ENCODE measurements at places on chromosomes 7 and 10.

GRCh38 chr7:117069379-117069778 is 116.1 kb downstream of the ST7 start:
- no peak for ATAC-seq

DNA sequence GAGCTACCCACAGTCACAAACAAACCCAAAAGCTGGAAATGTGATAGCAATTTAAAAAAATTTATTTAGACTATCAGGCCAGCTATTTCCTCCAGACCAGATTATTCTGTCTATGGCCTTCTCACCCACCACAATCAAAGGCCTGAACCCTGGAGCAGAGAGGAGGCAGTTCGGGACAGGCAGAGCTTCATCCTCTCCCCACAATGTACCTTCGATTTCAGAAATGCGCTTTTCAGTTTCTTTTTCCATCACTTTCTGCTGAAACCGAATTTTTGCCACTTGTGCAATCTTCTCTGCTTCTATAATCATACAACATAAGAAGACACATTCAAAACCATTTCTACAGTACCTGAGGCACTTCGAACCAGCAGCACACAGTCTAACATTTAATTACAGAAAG is 29.9 kb downstream of the ERLIN1 start:
- ATAC-seq = no peak

DNA sequence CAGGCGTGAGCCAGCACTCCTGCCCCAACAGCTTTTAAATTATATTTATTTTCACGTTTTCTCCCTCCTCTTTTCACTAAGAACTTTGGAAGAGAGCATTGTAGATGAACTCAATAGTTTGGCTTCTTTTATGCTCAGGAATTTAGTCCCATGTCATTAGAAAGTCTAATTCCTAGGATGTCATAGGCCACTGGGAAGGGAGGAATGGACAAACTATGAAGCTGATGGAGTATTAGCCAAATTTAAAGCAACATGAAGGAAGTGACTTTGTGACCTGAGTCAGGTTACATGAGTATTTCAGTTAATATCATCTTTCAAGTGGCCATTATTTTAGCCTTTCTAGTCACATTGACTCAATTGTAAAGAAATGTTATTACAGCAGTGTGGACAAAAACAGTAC is 18.0 kb upstream of the OPN4 start:
- no peak for ATAC-seq

DNA sequence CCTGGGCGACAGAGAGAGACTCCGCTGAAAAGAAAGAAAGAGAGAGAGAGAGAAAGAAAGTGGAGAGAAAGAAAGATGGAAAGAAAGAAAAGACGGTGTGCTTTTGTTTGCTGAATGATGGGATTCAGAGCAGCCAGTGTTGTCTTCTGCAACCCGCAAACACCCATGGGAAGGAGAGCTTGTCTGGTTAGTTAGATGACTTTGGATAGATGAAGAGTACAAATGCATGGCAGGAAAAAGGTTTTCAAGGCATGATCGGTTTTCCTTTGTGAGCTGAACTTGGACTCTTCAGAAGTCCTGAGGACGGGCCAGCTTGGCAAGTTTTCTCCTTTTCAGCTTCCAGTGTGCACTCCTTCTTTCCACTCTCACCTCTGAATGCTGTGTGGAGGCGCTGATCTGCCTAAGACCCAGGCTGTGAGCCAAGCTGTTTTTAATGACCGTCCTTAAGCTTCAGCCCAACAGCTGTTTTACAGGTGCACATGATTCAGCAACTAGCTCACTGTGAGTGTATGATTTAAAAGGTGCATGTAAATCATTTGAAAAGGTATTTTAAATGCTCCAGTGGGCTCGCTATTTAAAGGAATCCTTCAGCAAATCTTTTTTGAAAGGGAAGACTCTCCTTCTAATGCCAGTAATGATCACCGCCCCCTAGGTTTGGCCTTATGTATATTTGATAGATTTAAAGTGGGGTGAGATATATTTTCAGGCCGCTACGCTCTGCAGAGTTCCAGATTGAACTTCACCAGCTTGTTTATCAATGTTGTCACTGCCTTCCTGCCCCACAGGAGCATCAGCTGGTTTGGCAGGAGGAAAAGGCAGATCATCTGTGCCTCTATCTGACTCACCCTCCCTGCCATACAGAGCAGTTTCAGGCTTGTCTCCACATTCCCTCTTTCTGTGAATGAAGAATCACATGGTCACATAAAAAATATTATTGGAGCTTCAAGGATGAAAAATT is 115.0 kb downstream of the PLXDC2 start:
- peak; percentile 69 for ATAC-seq

DNA sequence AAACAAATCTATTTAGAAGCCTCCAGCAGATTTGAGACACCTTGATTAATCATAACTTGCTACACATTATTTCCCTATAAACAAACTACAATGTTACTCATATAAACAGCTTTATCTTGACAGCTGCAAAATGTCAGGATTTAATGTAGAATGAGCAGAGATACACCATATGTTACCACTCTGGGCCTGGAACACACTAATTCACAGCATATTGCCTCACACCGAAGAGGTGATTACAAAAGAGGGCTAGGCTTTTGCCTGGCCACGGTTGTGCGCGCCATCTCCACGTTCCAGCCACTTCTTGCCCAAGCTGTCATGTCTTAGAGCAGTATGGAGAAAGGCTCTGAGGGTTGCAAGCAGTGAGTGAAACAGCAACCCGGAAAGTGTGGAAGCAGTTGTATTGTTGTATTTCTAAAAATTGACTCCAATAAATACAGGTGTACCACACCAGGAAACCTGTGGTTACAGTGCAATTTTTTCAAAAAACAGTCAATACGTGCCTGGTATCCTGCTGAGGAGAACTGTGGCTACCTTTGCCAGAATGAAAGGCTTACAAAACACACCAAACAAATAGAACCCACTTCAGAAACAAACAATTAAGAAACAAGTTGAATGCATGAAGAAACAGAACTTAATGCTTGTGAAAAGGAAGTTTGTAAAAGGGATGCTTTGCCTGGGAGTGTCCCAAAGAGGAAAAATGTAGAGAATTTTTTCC is 498.1 kb downstream of the PLXNA4 start:
- ATAC-seq = peak; percentile 61

DNA sequence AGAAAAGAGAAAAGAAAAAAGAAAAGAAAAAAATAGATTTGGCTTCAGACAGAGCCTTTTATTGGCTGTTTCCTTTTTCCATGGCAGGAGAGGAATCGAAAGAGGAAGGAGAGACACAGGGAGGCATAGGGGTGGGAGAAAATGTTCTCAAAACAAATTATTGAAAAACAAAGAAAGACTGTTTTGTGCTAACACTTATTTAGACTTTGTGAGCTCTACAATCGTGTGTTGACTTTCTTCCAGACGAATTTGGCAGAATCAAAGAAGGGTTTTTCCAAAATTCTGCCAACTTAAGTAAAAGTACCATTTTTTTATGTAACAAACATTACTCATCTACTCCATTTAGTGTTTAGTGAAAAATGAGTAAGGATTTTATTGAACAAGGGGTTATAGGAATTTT is 982.2 kb downstream of the REEP3 start:
- no peak for ATAC-seq

- peak; percentile 6 for ATAC-seq
Observed at GRCh38 chr7:30460246-30460633, 18.3 kb downstream of the NOD1 start.

GRCh38 chr10:126203746-126204145 is 184.5 kb downstream of the ADAM12 start:
- ATAC-seq = no peak

DNA sequence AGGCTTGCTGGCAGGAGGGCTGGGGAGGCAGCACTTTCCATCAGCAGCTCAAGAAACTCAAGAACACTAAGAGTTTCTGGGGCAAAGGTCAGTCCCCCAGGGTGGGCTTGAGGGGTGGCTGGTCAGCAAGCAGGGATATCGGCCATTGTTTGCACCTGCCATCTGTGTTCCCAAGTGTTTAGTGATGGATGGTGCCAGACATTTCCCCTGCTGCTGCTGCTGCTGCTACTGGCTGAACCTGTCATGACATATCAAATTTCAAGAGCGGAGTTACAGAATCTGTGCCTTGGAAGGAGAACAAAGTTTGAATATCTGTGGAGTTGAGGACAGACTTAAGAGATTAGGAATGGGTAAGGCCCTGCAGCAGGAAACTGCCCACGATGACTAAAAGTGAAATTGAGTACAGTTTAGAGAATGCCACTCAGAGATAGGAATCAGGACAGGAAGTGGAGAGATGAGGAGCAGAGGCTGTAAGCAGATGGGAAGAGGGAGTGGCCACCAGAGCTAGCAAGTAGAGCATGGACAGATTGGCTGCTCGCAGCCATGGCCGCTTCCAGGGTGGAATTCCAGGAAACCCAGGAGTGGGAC is 39.2 kb upstream of the PPP1R3C start:
- ATAC-seq = no peak

GRCh38 chr7:94940241-94940640 is 32.8 kb downstream of the PPP1R9A start:
- no peak for ATAC-seq

GRCh38 chr7:47194516-47195057 is 387.3 kb downstream of the TNS3 start:
- ATAC-seq = no peak

GRCh38 chr7:66088861-66089838 is 13.5 kb downstream of the ASL start:
- ATAC-seq = no peak

- no peak for ATAC-seq
Observed at GRCh38 chr10:132419538-132420468, 22.8 kb downstream of the PWWP2B start.

- no peak for ATAC-seq
Observed at GRCh38 chr7:16114633-16115032, 306.7 kb downstream of the CRPPA start.

GRCh38 chr7:84043661-84044191 is 150.9 kb downstream of the SEMA3A start:
- no peak for ATAC-seq

DNA sequence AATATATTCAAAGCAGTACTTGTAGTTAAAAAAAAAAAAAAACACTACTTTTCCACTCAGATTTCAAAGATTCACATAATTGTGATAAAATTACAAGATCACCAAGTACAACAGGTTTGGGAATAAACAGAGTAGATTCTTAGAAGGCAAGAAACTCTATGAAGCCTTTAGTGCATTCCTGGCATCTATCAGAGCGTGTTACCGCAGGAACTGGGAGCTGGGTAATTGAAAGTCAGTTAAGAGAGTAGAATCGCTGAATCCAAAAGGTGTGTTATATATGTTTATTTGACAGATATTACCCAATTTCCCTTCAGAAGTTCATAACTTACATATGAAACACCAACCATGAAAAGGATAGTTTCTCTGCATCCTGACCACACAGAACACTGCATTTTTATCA is 159.2 kb upstream of the PLXNA4 start:
- no peak for ATAC-seq

GRCh38 chr10:10302689-10303088 is 715.0 kb upstream of the CELF2 start:
- no peak for ATAC-seq

DNA sequence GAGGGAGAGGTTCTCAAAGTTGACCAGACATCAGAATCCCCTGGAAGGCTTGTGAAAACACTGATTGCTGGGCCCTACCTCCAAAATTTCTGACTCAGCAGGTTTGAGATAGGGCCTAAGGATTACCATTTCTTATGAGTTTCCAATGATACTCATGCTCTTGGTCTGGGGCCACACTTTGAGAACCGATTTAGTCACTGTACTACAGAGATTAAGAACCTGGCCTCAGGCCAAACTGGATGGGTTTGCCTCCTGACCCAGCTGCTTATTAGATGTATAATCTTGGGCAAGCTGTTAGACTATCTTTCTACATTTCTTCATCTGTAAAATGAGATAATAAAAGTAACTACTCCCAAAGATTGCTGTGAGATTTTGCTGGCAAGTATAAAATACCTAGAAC is 77.1 kb upstream of the SCIN start:
- no peak for ATAC-seq

- ATAC-seq = no peak
Observed at GRCh38 chr10:14408139-14408538, 77.4 kb upstream of the FRMD4A start.

GRCh38 chr7:156376317-156376716 is 264.3 kb upstream of the RNF32 start:
- no peak for ATAC-seq

GRCh38 chr7:81691199-81691821 is 78.5 kb downstream of the HGF start:
- no peak for ATAC-seq

GRCh38 chr10:7592627-7593026 is 74.1 kb downstream of the ITIH5 start:
- peak; percentile 27 for ATAC-seq

GRCh38 chr10:1057106-1057657 is 997 bp downstream of the WDR37 start:
- peak; percentile 2 for ATAC-seq

GRCh38 chr7:148367731-148368475 is 222.7 kb upstream of the C7orf33 start:
- no peak for ATAC-seq

DNA sequence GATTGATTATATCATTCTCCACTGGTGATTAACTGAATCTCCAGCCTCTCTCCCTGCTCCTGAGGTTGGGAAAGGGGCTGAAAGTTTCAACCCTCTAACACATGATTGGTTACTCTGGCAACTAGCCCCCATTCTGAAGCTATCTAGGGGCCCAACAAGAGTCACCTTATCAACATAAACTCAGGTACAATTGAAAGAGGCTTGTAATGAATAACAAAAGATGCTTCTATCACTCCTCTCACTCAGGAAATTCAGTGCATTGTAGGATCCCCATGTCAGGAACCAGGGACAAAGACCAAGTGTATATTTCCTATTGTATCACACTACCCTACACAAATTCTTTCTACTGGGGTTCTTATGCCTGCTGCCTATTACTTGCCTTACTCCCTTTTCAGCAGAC is 123.9 kb upstream of the SLC13A1 start:
- no peak for ATAC-seq

DNA sequence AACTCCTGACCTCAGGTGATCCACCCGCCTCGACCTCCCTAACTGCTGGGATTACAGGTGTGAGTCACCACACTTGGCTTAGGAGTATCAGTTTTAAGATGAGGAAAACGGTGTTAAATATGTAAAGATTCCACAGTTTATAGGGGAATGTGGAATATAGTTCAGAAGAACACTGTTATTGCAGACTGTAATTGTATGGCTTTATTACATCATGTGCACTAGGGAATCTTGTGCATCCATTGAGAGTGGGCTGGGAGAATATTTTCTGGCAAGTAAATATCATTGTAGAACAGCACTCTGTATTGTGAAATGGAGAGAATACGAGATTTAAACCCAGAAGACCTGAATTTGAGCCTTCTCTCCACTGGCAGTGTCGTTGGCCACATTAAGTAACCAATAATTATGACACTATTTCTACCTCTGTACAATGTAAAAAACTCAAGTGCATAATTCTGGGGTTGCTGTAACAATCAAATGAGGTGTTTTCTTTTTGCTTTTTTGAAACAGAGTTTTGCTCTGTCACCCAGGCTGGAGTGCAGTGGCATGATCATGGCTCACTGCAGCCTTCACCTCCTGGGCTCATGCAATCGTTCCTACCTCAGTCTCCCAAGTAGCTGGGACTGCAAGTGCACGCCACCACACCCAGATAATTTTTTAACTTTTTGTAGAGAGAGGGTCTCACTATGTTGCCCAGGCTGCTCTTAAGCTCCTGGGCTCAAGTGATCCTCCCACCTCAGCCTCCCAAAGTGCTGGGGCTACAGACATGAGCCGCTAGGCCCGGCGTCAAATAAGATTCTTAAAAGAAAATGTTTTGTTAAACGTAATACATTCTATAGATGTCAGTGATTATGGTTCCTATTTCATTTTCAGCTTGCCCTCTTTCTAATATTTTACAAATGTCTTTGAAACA is 12.0 kb upstream of the PARD3 start:
- ATAC-seq = no peak
